Activated CD4-positive, alpha-beta T cell treated with anti-CD3 and anti-CD28 coated beads, Interleukin-2, Interleukin-4, amounts not matched to agents 100 ng/mL and 50 ng/mL, durations not matched to agents 16 hours and 8 hours (primary cell): ENCODE measurements at places on chromosomes 13 and 19.

DNA sequence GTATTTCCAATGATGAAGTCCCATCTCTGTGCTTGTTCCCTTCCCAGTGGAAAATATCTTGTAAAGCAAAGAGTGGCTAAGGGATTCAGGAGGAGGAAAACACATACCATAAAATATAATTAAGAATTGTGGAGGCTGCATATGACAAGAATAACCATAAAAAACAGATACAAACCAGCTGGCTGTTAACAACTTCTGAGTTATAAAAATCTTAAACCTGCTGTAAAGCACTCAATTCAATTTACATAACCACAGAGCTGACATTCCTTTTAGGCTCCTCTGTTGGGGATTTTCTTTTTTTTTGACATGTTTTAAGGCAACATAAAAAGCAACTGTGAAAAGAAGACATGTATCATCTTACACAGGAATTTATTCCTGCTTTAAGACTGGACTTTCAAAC lies 207.6 kb downstream of the DACH1 start:
- no peak for DNase-seq

GRCh38 chr19:6276447-6276846 lies 3.3 kb downstream of the MLLT1 start:
- DNase-seq, result no peak

DNA sequence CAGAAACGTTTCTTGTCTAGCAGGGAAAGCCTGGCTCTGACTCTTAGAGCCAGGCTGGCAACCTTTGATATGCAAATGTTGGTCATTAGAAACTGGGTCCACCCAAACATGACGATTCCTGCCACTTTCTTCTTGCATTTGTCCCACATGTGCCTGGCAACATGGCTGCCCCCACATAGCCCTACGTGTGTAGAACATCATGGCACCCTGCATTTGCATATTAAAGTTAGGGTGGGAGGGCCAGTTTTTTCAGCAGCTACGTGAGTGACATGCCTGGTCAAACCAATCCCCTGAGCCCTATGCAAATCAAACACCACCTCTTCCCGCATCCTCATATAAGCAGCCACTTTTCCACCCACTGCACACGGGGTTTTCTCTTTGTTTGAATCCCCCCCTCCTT lies 95.0 kb downstream of the LIG4 start:
- DNase-seq, result no peak

GRCh38 chr13:50421473-50422130 lies 406.4 kb downstream of the KCNRG start:
- no peak for DNase-seq

DNA sequence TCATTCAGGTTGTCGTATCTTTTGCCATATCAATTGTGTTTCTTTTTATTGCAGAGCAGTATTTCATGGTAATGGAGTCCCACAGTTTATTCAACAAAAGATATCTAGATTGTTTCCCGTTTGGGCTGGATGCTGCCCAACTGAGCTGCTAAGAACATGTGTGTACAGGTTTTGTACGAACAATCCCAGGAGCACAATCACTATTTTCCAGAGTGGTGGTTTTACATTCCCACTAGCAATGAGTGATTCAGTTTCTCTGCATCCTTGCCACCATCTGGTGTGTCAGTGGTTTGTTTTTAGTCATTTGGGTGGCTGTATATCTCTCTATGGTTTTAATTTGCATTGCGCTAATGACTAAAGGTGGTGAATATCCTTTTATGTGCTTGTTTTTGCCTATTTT lies 52.7 kb upstream of the ZDHHC20 start:
- DNase-seq, result no peak

DNA sequence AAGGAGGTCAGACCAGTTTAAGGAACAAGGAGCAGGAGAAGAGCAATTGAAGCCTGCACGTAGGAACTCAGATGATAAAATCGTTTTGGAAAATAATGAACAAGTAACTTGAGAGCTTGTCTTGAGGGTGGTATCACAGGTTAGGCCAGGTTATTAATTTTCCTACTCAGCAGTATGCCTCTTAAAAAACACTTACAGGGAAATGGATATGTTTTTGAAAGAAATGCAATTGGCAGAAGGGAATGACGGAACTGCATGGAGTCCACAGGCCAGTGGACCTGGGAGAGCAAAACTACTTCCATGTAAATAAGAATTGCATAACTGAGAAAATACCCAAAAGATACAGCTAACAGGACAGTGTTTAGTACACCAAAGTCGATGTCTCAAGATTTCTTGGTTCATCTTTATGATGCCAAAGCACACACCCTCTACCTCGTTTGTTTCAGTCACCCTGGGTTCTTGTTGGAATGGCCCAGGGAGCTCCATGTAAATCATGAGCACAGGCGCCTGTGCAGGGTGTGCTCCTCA lies 35.2 kb downstream of the MBNL2 start:
- no peak for DNase-seq

- DNase-seq, result no peak
These were observed 20.5 kb downstream of the C3 start for GRCh38 chr19:6699935-6700334.

GRCh38 chr13:98998831-98999638 lies 21.2 kb upstream of the DOCK9 start:
- peak; percentile 68 for DNase-seq

GRCh38 chr19:29067831-29068230 lies 145.1 kb downstream of the UQCRFS1 start:
- no peak for DNase-seq

DNA sequence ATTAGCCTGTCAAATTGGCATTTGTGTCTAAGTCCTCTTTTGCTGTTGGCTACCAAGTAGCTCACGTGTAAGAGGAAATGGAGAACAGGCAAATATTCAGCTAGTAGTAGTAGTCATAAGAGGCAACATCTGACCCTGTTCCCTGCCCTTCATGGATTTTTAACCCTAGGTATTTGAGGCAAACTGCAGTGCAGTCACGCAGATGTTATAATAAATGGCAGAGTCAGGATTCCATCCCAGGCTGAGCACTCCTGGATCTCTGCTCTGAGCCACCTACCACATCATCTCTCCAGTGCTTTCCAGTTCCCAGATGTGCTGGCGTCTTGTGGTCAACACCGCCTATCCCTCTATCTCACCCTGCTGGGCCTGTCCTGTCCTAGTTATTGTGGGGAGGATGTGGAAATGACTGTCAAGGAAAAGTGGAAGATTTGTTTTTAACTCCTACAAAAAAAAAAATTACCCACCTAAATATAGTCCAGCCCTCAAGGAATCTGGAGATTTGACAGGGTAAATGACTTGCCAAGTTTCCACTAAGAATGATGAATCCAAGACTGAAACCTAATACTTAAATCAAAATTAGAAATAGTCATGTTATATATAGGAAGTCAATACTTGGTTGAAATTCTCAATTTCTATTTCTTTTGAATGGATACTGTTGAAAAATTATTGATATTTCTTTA lies 322.9 kb downstream of the GPC6 start:
- no peak for DNase-seq

- no peak for DNase-seq
These were observed 49.2 kb downstream of the GADD45B start for GRCh38 chr19:2524840-2525723.

DNA sequence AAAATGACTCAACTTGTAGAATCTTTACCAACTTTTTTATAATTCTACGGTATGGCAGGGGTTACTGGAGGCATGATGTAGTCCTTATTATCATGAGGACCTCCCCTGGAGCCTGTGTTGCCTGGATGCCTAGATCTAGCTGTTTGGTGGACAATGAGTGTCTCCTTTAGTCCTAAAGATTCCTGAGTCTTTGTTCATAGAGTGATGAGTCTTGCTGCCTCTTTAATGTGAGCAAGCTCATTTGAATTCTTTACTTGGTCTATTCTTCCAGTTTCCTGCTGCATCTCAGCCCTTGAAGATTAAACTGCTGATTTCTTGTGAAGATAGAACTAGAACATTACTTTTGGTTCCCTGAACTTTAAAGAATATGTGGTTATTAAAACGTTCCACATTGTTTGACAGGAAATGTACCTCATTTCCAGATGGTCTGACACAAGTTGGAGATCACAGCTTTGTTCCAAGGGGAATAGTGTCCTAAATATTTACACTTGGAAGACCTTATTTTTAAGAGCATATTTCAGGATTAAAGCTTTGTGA lies 51.9 kb downstream of the SLAIN1 start:
- DNase-seq, result no peak

- peak; percentile 75 for DNase-seq
These were observed 46.8 kb downstream of the COG3 start for GRCh38 chr13:45511310-45512097.

DNA sequence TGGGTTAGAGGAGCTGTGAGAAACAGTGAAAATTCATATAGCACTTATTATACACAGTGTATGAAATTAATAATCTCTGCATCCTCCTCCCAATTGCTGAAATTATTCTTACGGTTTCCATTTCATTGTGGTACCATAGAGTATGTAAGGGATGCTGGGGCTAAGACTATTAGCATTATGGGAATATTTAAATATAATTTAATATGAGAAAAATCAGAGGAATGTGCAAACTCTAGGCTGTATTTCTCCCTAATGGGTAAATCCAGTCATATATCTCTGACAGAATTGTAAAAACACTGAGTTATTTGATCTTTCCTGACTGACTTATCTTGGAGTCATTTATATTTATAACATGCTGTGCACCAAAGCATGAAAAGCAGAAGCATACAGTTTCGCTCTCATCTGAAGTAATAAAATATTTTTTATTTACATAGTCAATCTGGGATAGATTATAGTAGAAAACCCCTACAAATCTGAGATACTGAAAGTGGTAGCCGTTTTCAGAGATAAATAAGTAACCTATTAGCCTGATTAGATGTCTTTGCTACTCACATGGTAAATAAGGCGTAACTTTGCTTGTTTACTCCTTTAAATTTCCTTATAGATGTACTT lies 34.9 kb downstream of the LRCH1 start:
- DNase-seq, result no peak

GRCh38 chr19:15259907-15260306 lies 27.7 kb upstream of the EPHX3 start:
- no peak for DNase-seq

DNA sequence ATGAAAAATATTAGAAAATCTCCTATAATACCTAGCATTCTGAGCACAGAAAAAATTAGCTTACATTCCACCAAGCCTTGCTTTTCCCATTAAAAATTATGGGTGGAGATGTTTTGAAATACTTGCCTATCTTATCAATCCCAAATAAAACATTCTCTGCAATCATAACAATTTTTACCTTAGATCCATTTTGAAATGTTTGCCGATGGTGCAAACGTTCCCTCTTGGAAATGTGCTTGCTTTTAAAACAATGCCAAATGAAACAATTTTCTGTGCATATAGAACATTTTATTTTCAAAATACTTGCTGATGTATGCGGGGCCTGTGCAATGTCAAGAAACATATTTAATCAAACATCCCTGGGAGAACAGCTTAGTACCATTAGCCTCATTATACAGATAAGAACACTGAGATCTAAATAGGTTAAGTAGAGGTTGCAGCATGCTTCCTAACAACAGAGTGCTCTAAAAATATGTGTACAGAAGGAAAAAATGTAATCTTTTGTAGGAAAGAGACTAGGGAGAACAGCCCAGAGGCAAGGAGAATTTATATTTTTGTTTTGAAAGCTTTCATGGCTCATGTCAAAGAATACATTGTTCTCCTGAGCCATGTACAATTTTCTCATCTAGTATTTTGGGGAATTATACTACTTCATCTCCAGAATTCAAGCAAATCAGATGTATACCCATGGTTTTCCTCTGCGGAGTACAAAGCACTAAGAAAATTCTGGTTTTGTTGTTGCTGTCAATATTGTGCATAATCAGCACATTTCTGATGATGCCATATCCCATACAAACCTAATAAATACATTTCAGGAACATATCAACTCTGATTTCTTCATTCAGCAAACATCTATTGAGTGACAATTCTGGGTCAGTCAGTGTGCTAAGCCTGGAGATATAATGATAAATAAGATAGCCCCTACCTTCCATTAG lies 25.9 kb upstream of the FNDC3A start:
- no peak for DNase-seq

- DNase-seq, result no peak
These were observed 306.5 kb downstream of the DLEU7 start for GRCh38 chr13:50537029-50537428.

DNA sequence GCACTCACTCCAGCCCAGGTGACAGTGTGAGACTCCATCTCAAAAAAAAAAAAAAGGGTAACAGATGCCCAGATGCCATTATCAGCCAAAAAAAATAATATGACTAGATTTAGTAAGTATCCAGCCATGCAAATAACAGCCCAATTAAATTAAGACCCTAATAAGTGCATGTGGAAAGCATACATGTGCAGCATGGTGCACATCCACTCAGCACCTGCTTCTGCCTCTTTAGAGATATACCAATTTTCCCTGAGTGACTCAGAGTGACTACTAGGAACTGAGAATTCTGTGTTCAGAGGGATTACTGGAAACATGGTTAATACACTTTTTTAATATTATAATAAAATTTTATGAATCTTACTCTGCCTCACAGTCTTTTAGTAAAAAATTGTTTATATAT lies 29.8 kb upstream of the ZNF675 start:
- no peak for DNase-seq

DNA sequence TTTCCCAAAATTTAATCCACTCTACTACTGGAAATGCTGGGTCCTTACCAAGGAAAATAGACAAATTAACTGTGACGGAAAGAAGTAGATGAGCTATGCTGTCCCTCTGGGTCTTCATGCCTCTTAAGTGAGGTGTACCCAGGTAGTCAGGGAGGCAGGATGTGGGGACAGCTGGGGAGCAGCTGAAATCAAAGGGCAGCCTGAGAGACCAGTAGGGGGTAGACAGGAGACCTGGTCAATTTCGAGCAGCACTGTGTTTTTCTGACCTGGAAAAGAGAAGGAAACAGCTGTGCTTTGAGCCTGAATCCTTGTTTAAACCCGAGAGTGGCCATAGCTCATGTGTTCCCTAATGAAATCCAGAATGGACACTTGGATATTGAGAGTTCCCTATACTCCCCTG lies 587.3 kb downstream of the EFNB2 start:
- DNase-seq, result no peak

- DNase-seq, result no peak
These were observed 41.1 kb downstream of the TMTC4 start for GRCh38 chr13:100633461-100633860.

DNA sequence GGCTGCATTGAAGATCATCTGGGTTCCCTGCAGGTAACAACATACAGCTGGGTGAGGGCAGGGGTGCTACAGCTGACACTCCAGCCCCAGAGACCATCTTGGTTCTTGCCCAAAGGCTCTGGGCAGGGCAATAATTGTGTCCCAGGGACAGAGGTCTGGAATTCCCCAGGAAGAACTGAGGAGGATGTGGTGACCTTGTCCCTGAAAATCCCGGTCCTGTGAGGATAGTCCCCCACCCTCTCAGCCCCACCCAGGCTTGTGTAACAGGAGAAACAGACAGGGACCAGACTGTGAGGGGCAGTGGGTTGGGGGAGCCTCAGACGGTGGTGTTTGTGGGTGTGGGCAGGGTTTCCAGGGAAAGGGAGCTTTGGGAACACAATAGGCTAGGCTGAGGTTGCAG lies 63.5 kb downstream of the COLGALT1 start:
- DNase-seq, result no peak

- no peak for DNase-seq
These were observed 338.6 kb downstream of the KCNRG start for GRCh38 chr13:50353651-50354415.
